ENCODE measurements at places on chromosomes 3 and 15.

DNA sequence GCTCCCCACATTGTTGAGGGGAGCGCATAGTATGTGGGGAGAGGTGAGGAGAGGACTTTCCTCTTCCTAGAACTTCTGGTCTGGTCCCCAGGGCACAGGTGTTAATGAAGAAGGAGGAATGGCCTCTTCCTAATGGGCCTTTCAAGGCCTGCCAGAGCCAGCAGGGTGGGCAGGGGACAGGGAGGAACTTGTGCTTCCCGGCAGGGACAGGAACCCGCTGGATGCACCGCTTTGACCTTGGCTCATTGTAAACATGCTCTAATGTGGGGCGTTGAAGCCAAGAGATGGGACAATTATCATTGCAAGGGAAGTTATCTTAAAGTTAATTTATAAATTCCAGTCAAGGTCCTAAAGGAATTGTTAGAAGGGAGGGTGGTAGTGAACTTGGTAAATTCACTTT, 21.0 kb upstream of the CHRNB4 start:
- DNase-seq, result no peak

DNA sequence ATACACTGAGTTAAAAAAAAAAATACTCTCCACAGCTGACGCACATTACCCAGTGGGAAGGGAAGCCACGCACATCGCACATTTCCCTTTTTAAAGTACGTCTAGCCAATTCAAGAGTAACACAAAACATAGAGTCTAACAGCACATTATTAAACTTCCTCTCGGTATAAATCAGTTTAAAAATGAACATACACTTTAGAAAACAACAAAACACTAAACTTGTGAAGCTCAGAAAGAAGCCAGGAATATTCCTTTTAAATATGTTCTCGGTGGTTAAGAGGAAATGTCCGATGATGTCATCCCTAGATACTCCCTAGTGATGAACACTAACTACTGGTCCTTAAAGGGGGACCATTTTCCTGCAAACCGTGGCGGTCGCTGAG, 721 bp downstream of the MYEF2 start:
- DNase-seq, result peak; percentile 42

DNA sequence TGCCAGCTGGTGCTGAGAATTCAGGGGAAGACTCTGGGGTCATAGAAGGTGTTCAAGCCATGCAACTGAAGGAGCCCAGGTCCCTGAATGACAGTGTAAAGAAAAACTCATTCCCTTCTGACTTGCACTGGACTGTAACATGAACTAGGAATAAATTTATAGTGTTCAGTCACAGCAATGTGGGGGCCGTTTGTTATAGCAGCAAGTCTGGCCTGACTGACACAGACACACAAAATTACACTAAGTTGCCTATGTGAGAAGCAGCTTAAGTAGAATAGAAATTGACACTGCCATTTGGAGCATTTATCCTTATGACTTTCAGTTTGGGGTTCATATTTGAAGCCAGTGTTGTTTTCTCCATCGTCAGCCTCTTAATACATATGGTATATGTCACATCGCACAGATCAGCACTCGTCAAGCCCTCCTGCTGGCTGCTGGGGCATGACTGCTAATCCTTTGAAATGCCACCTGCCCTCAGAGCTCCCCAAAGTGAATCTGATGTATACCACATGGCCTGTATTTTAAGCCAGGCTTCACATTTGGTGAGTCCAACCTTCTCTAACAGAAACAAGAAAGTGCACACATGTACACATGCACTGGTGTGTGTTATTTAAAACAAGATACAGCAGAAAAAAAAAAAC, 17.1 kb upstream of the HEG1 start:
- no peak for DNase-seq

DNA sequence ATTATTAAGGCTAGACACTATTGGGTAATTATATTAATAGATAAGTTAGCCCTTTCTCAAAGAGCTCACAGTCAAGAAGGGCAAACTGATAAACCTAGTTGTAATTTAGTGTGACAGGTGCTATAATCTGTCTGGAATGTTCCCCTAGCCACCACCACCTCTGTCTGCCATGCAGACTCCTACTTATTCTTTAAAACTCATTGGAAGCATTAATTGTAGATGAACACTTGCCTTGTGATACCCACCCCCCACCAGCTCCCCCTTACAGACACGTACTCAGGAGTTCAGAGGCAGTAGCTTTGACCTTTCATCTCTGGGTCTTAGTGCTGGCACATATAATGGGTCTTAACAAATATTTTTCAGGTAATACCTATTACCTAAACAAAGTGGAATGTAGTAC, 195.9 kb downstream of the TP63 start:
- DNase-seq, result no peak

DNA sequence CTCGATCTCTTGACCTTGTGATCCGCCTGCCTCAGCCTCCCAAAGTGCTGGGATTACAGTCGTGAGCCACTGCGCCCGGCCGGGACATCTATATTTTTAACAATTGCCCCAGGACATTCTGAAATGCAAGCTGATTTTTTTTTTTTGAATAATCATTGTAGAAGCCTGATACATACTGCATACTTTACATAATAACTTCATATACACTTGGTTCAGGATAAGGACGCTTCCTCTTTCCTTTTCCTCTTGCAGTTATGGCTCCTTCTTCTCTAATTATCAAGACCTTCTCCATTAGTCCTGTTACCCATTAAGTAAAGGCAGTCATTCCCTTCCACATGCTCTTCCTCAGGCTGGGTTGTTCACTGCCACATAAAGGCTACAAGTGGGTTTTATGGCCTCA, 58.3 kb downstream of the SLCO3A1 start:
- DNase-seq, result peak; percentile 32

DNA sequence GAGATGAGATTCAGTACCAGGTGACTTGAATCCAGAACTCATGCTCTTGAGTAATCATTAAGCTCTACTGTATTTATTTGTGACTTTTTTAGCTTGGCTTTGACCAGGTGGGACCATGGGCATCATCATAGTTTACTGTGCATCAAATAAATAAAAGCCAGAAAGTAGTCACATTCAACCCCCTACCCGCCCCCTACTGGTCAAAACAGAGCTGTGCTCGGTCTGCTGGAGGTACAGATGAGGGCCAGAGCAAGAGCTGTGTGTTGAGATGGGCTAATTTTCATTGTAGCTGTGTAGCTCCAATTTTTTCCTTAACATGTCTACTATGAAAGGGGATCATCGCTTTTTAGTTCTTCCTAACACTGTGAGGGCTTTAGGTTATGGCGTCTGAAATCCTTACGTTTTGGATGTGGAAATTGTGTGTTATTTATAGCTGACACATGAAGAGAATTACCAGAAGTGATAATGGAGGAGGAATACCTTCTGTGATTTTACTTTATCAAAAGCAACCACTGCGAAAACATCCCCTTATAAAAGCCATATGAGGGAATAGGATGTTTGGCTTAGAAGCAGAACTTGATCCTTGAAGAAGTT, 375.1 kb downstream of the PTPRG start:
- no peak for DNase-seq

- DNase-seq, result no peak
Measured at GRCh38 chr3:197789309-197789708, 1.7 kb upstream of the LRCH3 start.

DNA sequence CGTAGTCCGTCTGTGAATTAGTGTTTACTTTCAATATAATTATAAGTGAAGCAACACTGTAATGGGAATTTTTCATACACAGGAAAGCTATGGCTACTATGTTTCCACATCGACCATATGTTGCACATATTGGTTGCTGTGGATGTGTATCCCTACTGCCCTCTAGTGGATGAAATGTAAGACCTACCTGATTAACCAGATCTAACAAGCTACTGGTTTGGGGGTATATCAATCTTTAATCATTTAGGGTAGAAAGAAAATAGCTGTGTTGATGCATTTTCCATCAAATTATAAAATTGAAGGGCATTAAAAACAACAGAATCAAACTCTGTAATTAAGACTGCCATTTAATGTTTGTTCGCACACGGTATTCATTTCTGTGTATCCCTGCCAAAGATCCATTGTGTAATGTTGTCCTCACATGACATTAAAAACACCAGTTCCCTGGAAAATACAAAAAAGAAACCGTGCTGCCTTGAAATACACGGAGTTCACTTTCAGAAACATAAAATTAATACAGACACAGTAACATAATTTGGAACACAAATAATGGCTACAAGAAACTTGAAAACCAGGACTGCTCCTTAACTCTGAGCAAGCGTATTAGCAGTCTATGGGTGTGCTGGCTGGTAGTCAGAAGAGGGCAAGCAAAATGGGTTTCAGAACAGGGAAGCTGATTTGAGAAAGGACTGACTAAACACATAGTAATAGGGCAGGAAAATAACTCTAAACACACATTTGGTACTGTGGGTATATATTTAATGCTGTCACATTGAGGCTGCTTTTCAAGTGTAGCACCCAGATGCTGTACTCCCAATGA, 125.1 kb downstream of the TIGIT start:
- peak; percentile 28 for DNase-seq

DNA sequence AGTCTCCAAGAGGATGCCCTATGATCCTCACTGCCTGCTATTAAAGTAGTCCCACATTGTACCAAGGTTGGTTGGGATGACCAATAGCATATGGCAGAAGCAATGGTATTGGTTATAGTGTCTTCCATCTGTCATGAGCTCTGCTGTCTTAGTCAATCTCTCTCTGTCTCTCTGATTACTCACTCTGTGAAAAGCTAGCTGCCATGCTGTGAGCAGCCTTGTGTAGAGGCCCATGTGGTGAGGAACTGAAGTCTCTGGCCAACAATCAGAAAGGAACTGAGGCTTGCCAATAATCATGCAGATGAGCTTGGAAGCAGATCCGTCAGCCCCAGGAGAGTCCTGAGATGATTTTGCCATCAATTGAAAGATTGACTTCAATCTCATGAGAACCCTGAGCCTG, 60.3 kb upstream of the CFAP161 start:
- DNase-seq, result no peak

DNA sequence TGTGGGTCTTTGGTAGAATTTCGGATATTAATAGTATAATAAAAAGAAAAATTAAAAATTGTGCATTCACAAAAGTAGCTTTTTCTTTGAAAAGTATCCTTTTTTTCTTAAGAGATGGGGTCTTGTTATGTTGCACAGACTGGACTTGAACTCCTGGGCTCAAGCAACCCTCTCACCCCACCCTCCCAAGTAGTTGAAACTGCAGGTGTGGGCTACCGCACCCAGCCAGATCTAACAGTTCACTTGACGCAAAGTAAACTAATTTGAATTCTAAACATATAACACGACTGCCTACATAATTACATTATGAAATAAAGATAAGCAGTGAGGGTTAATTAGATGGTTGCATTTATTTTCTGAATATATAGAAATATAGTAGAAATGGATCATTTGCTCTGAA, 10.7 kb downstream of the FAM98B start:
- DNase-seq, result no peak

- DNase-seq, result no peak
Measured at GRCh38 chr15:37002041-37002672, 98.2 kb downstream of the MEIS2 start.

DNA sequence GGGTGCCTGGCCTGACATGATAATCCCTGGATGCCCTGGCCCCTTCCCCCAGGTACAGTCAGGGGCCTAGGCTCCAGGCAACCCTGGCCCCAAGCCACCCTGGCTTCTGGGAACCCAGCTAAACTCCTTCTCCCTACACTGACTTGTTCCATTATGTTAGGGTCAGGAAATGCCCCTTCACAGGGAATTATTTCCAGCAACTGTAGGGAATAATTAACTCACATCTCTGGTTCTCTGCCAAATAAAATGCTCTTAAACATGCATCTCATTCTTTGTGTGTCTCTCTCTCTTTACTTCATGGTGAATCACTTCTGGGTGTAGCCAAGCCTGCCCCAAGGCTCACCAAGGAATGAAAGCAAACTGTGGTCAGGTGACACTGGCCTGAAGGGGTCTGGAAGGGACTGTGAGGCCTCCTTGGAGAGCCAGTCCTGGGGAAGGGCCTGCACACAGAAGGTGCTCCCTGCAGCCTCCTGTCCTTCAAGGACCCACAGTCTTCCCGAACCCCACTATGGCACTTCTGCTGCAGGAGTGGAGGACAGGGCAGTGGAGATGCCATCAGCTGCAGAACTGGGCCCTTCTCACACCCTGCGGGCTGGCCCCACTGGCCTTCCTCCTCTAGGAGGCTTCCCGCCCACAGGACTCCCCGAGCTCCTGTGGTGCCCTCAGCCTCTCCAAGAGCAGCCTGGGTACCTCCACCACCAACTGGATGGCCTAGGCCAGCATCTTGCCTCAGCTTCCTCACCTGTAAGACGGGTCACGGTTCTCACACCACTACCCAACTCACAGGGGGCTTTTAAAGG, 17.6 kb downstream of the TKT start:
- no peak for DNase-seq

DNA sequence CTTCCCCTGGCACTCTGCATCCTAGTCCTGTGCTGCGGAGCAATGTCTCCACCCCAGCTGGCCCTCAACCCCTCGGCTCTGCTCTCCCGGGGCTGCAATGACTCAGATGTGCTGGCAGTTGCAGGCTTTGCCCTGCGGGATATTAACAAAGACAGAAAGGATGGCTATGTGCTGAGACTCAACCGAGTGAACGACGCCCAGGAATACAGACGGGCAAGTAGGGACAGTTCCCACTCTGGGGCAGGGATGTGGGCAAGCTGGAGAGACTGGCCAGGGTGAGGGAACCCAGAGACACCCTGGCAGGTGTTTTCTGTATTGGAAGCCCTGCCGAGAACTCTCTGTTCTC, 247 bp downstream of the FETUB start:
- no peak for DNase-seq

DNA sequence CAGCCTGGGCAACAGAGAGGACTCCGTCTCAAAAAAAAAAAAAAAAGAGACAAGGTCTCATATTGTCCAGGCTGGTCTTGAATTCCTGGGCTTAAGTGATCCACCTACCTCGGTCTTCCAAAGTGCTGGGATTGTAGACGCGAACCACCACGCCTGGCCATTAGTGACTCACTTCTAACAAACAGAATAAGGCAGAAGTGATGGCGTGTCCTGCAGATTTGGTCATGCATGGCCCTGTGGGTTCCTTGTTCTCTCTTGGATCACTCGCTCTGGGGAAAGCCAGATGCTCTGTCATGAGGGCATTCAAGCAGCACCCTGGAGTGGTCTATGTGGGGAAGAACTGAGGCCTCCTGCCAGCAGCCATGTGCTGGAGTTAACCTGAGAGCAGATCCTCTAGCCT, 27.4 kb upstream of the TJP1 start:
- DNase-seq, result no peak

DNA sequence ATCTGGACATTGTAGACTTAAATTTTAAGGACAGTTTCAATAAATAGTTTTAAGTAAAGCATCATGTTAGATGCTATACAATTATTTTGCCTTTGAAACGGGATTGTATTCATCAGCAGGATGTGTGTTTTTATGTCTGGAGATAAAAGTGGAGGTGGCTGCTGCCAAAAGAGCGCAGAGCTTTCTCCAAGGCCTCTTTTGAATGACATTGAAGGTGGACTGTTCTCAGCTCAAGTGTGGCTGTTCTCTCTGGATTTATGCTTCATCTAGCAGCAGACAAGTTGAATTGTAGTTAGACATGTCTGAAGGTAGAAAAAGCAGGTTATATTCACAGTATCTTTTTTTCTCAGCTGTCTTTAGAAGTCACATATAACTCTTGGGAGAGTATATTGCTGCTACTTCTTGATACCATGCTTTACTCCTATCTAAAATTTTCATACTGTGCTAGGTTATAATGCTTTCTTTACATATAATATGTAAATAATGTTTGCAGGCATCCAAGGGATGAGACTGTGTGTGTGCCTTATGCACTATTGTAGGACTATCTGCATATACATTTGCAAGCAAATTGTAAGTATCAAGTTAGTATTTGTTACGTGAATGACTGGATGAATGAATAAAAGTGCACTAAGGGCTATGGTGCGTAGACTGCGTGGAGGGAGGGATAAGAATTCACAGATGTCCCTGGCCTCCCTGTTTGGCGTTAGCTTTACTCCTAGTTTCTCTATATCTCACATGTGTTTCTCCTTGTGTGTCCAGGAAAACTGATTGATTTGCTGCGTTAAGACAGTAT, 340.1 kb downstream of the NAALADL2 start:
- no peak for DNase-seq

- DNase-seq, result no peak
Measured at GRCh38 chr3:72153477-72154314, 368.7 kb upstream of the PROK2 start.

Measured in NCI-H748 treated with DMSO at 0.1 percent for 48 hours (cell line).